ENCODE measurements at places on chromosomes 1 and 21.

GRCh38 chr1:30184393-30185141 is 538.8 kb downstream of the MATN1 start:
- DNase-seq = no peak

DNA sequence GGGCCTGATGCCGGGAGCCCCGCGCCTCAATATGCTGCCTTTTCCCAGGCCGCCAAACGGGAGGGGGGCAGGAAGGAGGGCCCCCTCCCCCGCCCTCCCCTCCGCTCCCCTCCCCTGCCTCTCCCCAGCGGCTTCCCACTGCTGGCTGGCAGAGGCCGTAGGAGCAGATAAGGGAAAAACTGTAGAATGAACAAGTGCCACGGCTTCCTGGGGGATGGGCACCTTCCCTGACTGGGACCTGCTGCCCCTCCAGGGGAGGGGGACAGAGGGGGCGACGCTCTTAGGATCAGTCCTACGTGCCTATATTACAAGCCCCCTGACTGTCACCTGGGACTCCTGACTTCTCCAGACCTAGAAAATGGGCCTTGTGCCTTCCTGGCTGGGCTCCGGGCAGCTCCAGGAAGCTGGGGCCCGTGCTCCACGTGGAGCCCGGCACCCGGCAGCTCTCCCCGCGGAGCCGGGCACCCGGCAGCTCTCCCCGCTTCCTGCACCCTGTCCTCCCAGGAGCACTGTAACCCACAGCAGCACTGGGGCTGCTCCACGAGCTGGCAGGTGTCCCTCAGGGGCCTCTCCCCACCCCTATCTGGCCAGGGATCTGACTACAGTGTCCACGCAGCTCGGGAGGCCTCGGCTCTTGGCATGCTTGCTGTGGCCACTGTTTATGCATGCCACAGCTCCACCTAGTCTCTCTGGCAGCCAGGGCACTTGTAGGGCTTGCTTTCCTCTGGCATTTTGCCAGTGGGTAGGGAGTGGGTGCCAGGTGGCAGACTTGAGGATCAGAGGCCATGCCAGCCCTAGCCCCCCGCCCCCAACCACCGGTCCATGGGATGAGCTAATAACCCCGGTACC is 674 bp upstream of the HES5 start:
- no peak for DNase-seq

DNA sequence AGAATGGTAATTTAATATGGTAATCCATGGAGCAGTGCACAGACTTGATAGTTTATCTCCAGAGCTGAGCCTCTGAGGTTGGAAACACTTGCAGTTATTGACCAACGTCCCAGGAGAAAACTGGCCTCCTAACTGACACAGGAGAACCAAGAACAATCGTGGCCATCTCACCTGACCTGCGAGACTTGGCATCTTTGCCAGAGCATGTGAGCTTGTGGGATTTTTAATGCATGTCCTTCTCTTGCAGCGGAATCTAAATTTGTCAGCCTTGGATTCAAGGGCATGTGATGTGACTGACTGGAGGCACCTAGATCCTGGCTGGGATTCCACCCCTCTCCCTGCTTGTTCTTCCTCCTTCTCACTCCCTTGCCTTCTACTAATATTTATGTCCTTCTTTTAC is 27.8 kb upstream of the SLC26A9 start:
- DNase-seq = no peak

- DNase-seq = no peak
These were observed 296.5 kb upstream of the PLXNA2 start for GRCh38 chr1:208540724-208541123.

- no peak for DNase-seq
These were observed 10.5 kb upstream of the RYR2 start for GRCh38 chr1:237031480-237031879.

- peak; percentile 73 for DNase-seq
These were observed 59.8 kb upstream of the MORC3 start for GRCh38 chr21:36260030-36260787.

DNA sequence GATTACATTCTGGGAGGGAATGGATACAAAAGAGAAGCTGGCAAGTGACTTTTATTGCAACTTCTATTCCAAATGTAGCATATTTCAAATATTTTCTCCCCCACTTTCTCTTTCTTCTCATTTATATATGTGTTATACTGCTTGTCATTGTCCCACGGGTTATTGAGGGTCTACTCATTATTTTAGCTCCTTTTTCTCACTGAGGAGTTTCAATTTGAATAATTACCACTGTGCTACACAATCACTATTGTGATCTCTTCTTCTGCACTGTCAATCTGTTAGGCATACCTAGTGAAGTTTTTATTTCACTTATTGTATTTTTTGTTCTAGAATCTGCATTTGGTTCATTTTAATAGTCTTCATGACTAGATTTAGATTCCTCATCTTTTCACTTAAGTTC is 339.7 kb downstream of the PTPRC start:
- DNase-seq = no peak

DNA sequence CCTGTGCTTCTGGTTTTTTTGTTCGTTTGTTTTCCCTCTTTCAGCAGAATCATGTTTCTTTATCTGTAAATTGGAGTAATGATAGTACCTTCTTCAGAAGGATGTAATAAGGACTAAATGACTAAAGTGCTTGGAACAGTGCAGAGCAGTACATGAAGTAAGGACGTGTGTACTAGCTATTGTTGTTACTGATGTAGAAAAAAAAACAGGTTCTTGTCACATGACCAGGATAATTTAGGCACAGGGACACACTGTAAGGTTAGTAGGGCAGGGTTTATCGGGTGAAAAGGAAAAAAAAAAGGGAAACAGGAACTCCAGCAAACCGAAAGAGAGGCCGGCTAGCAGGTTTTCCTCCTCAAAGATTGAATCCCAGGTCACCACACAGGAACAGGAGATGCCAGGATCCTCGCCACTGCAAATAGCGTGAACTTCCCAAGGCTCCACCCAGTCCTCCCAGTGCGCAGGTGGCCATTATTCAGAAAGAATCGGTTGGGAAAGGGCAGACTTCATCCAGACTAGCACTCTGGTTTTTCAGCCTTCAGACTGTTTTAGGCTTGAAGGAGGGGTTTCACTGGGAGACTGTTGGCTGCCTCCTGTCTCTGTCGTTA is 63.8 kb upstream of the PRRC2C start:
- DNase-seq = no peak

DNA sequence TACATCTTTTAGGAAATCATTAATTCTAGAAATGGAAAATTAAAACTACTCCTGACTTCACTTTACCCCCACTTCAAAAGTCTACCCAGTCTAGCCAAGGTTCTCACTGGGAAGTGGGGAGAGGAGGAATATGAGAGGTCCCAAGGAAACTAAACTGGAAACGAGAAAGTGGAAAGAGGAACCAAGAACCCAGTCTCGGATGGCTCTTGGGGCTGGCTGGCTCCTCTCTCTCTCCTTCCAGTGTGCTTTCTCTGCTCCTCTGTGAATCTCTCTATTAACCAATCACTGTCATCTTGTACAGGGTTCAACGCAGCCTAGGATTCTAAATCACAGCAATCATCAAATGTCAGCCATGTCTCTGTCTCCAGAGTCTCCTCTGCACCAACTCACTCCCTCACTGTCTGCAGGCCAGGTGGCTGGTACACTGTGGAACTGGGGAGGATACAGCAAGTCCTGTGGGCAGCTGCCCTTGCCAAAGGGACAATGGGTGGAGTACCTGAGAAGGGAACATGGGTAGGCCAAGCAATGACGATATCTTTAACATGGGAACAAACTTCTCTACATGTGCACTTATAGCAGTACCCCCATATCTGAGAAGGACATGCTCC is 33.7 kb downstream of the GNB1 start:
- DNase-seq = no peak

DNA sequence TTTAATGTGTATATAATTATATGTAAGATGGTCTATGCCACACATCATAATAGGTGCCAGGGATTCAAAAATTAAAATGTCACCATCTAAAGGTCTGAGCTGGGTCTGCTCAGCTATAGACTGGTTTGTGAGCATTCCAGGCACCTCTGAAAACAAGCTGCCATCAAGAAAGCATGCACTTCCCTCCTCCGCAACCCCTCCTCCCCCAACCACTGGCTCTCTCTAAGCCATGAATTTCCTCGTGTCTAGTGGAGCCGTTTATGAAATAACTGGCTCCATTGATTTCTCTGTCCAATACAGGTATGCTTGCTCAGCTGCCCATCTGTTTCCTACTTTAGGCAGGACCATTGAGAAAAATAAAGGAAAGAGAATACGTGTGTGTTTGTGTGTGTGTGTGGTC is 522.6 kb upstream of the PLXNA2 start:
- no peak for DNase-seq

DNA sequence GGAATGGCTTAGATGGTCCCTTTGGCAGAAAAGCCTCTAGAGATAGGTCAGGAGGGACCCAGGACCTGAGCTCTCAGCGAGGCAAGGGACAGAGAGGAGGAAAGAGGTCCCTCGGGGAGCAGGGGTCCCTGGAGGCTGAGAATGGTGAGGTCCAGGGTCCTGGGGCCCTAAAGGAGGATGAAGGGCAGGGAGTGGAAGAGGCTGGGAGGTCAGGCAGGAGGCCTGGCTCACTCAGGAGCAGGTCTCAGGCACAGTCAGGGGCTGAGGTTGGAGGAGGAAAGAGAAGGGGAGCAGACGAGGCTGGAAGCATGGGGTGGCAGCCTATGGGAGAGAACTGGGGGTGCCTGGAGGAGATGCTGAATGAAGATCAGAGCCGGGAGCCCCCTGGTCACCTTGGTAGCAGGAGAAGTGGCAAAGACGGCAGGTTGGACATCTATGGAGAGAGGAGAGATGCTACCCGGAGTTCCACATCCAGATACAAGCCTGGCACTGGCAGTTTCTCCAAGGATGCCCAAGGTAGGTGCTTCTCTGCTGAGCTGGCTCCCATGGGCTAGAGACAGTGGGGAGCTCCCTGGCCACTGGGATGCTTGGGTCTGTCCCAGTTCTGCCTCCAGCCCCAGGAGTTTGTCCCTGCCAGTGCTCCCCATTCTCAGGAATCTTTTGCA is 22.6 kb downstream of the IGFN1 start:
- DNase-seq = no peak

- no peak for DNase-seq
These were observed 16.2 kb upstream of the SERINC2 start for GRCh38 chr1:31396633-31397351.

DNA sequence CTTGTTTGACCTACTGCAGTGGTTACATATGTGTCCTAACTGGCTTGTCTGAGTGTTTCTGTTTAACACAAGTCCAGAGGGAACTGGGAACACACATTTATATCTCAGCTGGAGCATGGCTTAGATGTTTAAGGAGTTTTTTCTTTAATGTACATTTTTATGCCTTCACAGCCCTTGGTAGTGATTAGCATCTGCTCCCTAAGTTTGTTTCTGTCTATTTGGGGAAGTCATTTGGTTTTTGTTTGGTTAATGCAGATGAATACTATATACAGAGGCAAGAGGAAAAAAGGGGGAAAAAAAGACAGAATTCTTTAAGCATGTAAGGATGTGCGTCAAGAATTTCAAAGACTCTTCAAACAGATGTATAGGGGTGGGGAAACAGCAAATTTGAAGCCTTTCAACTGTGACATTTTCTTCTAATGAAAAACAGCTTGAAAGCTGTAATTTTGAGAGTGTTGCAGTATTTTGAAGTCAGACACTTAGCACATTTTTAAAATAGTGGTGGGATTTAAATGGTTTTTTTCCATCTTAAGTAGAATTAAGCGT is 15.4 kb downstream of the MACO1 start:
- DNase-seq = no peak

GRCh38 chr1:161153682-161154337 is at the start of gene UFC1:
Gene UFC1 (plus strand): TSS chr1:161153978. CDS start chr1:161153998, 20 bp downstream.
- peak; percentile 88 for DNase-seq

- no peak for DNase-seq
These were observed 53.8 kb downstream of the STUM start for GRCh38 chr1:226602186-226603021.
